ENCODE measurements at places on chromosomes 4 and X.

GRCh38 chrX:17355976-17356375, 19.0 kb upstream of the NHS start:
- no peak for DNase-seq

GRCh38 chr4:76090241-76090691, 15.8 kb downstream of the ART3 start:
- DNase-seq, result peak; percentile 45

DNA sequence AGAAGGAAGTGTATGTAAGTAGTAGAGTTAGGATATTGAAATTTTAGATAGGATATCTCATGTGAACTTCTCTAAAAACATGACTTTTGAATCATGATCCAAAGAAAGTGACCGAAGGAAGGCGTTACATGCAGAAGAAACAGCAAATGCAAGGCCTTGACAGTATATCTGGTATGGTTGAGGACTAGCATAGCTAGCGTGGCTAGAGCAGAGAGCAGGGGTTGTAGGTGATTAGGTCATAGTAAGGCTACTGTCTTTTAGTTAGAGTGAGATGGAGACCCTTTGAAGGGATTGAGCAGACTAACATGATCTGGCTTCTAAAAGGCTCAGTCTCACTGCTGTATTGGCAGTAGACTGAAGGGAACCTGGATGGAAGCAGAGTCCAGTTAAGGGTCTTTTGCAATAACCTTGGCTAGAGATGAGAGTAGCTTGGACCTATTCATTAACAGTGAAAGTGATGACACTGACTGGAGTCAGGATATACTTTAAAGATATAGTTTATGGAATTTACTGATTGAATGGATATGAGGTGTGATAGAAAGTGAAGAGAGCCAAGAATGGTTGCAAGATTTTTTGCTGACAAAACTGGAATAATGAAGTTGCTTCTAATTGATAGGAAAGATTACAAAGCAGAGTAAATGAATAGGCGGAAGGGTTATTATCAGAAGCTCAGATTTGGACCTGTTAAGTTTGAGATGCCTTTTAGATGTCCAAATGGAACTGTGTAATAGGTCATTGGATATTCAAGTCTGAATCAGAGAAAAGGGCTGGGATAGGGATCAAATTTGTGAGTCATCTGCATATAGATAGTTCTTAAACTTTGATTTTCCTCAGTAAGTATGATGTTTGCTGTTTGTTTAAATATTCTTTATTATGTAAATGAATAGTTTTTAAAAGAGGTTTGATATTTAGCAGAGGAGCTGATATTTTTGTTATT, 59.8 kb downstream of the MRPL1 start:
- no peak for DNase-seq

- no peak for DNase-seq
These were observed at the start of gene INTU for GRCh38 chr4:127632420-127633403. Gene INTU (plus strand): TSS chr4:127632957. CDS start chr4:127633035, 78 bp downstream.

DNA sequence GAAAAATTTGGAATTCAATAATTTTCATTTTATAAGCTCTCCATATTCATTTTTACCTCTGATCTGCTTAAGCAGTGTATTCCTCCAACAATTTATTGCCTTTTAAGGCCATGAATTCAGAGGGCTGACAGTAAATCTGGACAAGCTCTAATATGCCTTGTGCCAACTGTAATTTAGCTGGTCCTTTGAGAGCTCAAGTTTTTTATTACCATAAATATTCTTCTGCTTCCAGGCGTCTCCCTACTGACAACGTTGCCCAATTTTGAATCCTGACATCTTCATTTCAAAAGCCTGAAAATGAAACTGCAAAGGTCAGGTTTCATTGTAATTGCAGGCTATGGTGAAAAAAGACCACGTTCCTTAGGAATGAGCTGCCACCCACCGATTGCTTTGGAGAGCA, 95.8 kb upstream of the GEMIN8 start:
- DNase-seq, result no peak

DNA sequence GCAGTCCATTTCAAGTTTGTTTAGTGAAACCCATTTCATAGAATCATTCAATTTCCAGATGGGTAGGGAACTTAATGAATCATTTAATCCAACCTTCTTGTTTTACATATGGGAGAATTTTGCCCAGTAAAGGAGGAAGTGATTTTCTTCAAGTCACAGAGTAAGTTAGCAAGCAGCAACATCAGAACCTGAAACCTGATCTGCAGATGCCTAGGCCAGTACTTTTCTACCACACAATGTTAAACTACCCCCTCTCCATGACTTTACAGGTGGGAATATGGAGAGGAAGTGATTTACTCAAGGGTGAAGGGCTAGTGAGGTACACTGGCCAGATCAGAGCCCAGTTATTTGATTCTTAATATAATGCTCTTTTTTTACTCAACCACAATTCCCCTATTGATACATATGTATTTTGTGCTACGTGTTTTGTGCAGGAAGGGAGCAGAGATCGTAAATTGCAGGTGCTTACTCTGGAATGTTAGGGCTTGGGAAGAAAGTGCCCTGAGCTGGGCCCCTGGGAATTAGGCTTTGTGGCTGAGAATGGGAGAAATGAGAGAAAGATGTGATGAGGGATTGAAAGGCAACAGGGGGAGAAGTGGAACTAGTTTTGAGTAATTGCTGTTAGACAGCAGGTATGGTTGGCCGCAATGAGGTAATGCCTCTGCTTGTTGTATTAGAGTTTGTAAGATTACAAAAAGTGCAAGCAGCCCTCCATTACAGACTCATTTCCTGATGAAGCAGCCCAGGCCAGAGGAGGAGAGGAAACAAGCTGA, 6.8 kb downstream of the LHFPL1 start:
- DNase-seq, result no peak

DNA sequence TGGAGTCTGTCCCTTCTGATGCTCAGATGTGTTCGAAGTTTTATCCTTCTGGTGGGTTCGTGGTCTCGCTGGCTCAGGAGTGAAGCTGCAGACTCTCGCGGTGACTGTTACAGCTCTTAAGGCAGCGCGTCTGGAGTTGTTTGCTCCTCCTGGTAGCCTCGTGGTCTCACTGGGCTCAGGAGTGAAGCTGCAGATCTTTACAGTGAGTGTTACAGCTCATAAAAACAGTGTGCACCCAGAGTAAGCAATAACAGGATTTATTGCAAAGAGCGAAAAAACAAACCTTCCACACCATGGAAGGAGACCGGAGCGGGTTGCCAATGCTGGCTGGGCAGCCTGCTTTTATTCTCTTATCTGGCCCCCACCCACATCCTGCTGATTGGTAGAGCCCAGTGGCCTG, 18.5 kb downstream of the SLC25A5 start:
- DNase-seq, result no peak

GRCh38 chr4:106297245-106298035, 18.6 kb downstream of the TBCK start:
- DNase-seq, result no peak

- no peak for DNase-seq
These were observed 22.3 kb upstream of the SH3D19 start for GRCh38 chr4:151347490-151348235.

DNA sequence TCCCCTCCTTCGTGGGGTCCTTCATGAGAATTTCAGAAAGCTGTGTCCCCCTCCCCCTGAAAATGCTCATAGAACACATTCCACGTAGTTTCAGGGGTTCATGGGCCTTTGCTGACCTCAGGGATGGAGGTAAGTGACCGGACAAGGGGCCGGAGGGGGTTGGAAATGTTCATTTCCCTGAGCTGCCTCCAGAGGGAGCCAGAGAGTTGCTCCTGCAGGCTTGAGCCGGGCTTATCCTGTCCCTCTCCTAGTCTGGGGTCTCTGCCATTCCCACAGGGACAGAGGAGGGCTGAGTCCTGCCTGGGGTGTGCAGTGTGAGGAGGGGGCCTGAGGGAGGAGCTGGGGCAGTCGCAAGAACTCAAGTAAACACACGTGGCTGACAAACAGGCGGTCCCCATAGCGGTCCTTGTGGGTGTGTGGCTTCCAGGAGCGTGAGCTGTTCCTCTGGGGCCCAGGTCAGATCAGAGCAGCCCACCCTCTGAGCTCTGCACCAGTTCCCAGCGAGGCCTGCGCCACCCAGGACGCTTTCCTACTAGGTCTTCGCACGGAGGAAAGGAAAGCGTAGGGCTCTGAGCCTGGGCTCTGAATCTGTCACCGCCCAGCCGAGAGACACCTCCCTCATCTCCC, 62.5 kb downstream of the WFS1 start:
- peak; percentile 34 for DNase-seq

- DNase-seq, result no peak
These were observed 516.6 kb downstream of the PPARGC1A start for GRCh38 chr4:23373261-23373660.

GRCh38 chr4:75087865-75088264, 154.9 kb downstream of the PARM1 start:
- no peak for DNase-seq

- DNase-seq, result no peak
These were observed 98.4 kb upstream of the ACSL4 start for GRCh38 chrX:109831326-109831985.
